ENCODE measurements at places on chromosomes 11 and 22.

DNA sequence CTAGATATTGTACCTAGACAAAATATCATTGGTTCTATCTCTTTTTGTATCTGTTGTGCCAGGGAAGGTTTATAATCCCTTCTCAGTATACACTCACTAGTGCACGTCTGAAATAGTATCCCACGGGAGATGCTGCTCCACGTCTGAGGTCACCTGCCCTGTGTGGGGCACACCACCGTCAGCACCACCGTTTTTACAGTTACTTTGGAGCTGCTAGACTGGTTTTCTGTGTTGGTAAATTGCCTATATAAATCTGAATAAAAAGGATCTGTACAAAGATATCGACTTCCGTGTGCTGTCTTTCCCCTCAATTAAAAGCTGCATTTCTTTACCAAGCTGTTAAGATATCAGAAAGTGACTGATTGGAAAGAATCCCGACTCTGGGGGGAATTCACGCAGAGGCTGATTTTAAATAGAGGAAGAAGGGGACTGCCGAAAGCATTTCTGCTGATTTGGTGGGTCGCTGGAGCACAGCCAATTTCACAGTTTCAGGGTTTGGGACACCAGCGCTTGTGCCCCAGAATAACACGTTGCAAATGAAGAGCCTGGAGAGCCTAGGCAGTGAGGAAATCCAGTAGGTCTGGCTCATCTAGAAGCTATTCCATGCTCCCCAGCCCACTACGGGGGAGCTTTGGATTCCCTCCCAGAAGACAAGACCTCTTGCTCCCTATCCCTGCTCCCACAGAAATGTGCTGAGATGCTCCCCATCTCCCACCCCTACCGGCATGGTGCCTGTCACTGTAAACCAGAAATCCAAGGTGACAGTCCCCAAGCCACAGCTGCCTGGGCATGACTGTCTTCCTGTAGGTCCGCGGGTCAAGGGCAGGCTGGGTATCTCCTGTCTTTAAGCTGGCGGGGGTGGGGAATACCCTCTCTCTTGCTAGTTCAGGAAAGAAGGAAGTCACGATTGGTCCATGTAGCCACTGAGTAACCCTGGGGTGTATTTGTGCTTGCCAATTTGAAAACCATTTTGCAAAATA lies 12.7 kb upstream of the MYO18B start:
- DNase-seq, result no peak

DNA sequence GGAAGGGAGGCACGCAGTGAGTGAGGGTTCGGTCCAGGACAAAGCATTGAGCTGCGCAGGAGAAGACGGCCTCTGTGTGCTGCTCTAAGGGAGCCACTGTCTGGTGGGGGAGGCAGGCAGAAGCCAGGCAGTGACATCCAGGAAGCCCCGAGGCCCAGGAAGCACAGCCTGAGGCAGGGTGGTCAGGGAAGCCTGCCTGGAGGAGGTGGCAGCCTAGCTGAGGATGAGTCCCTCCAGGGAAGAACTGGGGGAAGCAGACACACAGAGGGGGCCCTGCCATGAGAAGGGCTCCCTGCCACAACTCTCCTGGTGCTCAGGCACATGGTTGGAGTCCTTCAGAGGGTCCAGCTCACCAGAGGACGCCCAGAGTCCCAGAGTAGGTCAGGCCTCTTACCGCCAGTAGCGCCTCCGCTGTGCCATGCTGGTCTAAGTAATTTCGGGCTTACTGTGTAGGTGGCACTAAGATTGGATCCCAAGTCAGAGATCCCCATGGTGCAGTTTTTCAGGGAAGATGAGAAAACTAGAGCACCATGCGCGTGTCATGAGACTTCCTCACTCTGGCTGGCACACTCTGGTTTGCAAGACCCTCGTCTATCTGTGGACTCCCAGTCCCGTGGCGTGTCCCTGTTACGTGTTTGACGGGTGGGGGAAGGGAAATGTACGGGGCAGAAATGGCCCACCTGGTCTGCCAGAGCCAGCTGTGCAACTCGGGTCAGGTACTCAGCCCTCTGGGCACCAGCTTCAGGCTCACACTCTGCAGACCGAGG lies 887.2 kb downstream of the BRD1 start:
- no peak for DNase-seq

DNA sequence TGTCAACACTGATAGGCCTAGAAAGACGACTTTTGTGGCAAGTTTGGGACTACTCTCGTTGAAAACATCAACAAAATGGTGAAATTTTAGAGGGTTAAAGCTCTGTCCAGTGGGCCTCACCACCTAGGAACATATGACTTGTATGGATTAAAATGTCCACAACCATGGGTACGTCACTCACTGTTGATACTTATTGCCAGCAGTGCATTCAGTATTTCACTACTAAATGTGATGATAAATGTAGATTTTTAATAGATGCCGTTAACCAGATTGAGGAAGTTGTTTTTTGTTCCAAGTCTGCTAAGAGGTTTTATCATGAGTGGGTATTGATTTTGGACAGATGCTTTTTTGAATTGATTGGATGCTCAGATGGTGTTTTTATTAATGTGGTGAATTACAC lies 33.7 kb downstream of the POLD3 start:
- no peak for DNase-seq

DNA sequence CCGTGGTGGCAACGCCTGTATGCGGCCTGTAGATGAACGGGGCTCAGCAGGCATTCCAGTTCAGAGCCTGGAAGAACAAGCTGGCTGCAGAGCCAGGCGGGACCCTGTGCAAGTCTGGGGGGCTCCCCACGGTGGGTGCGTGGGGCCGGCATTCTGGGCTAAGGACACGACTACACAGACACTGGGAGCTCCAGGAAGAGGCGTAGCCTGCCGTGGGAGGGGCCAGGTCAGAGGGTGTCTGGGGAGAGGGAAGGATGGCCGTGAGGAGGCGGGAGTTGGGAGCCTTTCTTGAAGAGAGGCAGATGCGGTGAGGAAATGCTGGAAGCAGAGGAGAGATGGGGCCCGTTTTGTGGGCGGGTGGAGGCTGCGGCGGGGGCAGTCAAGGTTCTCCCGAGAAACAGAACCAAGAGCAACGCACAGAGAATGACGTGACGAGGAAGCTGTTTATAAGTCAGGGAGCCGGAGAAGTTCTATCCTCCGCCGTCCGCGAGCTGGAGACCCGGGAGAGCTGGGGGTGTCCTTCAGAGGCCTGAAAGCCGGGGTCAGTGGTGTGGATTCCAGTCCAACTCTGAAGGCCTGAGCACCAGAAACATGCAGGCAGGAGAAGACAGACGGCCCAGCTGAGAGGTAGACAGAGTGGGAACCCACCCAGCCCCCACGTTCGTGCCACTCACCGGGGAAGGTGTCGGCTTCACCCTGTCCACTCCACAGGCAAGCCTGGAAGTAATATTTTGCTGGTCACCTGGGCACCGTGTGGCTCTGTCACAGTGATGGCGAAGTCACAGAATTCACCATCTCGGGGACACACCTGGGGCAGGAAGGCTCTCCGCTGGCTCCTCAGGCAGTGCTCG lies 529.6 kb downstream of the BRD1 start:
- DNase-seq, result no peak
